Mononuclear cell (primary cell): ENCODE measurements at places on chromosomes 16 and 17. TPM values are rescaled to one million over a fixed set of nuclear protein-coding genes. Genes with fewer than 3 reads are reported as not detected.

The B9D1 gene
- total RNA-seq: 0.63 TPM

The TEX19 gene
- total RNA-seq: not detected

The CDH15 gene
- not detected for total RNA-seq

The SCNN1G gene
- total RNA-seq: not detected

The DYNC1LI2 gene
- total RNA-seq: 124 TPM

The COX6A2 gene
- not detected for total RNA-seq

The SCO1 gene
- total RNA-seq: 17.1 TPM

The CNGB1 gene
- total RNA-seq: not detected

The E2F4 gene
- 53.3 TPM for total RNA-seq

The CUEDC1 gene
- 2.5 TPM for total RNA-seq

The OR1A1 gene
- not detected for total RNA-seq

The KRTAP3-2 gene
- not detected for total RNA-seq

The GP1BA gene
- total RNA-seq: 4.2 TPM

The IKZF3 gene
- 47.5 TPM for total RNA-seq

The GNAO1 gene
- 0.84 TPM for total RNA-seq

The PIK3R5 gene
- 184 TPM for total RNA-seq

The NR1D1 gene
- total RNA-seq: 9.9 TPM

The WNT9B gene
- not detected for total RNA-seq

The FOXC2 gene
- total RNA-seq: not detected

The MSLN gene
- total RNA-seq: 0.21 TPM

The ANTKMT gene
- total RNA-seq: 5.8 TPM

The GAST gene
- total RNA-seq: not detected

The NKIRAS2 gene
- total RNA-seq: 21.5 TPM

The KRT31 gene
- not detected for total RNA-seq

The RNU2-1 gene
- not detected for total RNA-seq

The CDRT15 gene
- not detected for total RNA-seq

The HOXB5 gene
- not detected for total RNA-seq

The SRCIN1 gene
- not detected for total RNA-seq

The PPM1E gene
- total RNA-seq: not detected

The EMP2 gene
- 0.10 TPM for total RNA-seq

The ARL2BP gene
- 61.5 TPM for total RNA-seq

The TBC1D3L gene
- total RNA-seq: 2.9 TPM

The KRTAP4-3 gene
- not detected for total RNA-seq

The CA5A gene
- total RNA-seq: under 0.01 TPM

The JPH3 gene
- total RNA-seq: not detected

The NPIPA3 gene
- total RNA-seq: not detected

The SOX15 gene
- 0.52 TPM for total RNA-seq

The FOXN1 gene
- not detected for total RNA-seq

The MT1G gene
- not detected for total RNA-seq

The PYDC1 gene
- total RNA-seq: not detected

The ABCC3 gene
- 18.1 TPM for total RNA-seq

The CTRB2 gene
- total RNA-seq: not detected

The KRT25 gene
- total RNA-seq: not detected

The NEUROD2 gene
- under 0.01 TPM for total RNA-seq
